Stromal cell of bone marrow (primary cell): ENCODE measurements at places on chromosomes 16 and 17.

DNA sequence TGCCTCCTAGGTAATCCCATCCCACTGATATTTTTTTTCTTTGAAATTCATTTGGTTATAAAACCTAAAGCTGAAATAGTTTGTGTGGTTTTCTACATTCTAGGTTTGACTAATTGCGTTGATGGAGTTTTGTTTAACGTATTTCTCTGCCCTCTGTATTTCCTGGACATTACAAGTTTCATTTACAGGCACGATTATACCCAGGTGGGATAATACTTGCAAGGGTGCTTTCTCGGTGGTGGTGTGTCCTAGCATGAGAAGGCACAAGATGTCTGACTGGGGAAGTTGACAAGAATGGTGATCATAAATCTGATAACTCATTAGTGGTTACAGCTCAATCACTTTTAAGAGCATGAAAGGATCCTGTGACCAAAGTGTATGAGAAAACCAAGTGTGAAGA, 45.0 kb downstream of the DYNLRB2 start:
- no peak for DNase-seq

DNA sequence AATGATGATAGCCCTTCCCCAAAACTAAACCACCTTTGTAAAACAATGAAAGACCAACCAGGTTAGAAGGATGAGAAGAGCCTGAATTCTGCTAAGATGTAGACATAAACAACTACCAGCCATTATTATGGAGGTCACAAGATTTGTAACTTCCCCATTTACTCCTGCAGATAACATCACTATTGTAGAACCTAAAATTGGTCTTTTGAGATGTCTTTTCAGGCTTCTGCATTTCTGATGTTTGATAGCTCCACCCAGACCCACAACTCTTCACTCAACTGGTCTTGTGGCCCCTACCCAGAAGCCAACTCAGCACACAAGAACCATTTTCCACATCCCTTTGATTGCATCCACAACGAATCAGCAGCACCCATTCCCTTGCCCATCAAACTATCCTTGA, 100.8 kb downstream of the TMEM132E start:
- DNase-seq: no peak

DNA sequence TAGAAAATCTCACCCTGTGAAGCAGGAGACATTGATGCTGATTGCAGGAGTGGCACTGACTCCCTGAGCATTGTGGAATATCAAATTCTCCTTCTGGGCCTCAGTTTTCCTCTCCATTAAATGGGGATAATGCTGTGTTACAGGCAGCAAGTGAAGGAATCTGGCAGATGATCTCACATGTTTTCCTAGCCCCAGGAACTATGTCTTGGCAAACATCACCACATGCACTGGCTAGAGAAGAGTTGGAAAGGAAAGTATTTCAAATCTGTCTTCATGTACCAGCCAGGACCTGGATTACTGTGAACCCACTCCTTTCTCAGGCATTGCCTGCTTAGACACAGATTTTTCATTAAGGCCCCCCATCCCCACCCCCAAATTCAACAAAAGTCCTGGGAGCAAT, 13.6 kb upstream of the CCL8 start:
- DNase-seq: no peak

- DNase-seq: no peak
These were observed 109.1 kb upstream of the CDC42EP4 start for GRCh38 chr17:73420897-73421296.
